ENCODE measurements at places on chromosomes 16 and 17. TPM values are rescaled to one million over a fixed set of nuclear protein-coding genes. Genes with fewer than 3 reads are reported as not detected.

The ZDHHC1 gene
- 2.3 TPM for total RNA-seq

- DNase-seq = no peak
Measured at GRCh38 chr17:55433029-55433628, 11.5 kb upstream of the MMD start.

The MT1H gene
- total RNA-seq = not detected

GRCh38 chr17:5837055-5837491, 233.1 kb upstream of the WSCD1 start:
- DNase-seq = no peak

DNA sequence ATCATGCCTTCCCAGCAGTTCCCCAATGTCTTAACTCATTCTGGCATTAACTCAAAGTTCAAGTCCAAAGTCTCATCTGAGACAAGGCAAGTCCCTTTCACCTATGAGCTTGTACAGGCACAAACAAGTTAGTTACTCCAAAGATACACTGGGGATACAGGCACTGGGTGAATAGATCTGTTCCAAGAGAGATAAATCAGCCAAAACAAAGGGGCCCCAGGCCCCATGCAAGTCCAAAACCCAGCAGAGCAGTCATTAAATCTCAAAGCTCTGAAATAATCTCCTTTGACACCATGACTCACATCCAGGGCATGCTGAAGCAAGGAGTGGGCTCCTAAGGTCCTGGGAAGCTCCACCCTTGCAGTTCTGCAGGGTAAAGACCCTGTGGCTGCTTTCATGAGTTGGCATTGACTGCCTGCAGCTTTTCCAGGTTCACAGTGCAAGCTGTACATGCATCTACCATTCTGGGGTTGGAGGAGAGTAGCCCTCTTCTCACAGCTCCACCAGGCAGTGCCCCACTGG, 332.2 kb upstream of the KIF2B start:
- no peak for DNase-seq

The BORCS6 gene
- 4.8 TPM for total RNA-seq

The EVPLL gene
- total RNA-seq = not detected

DNA sequence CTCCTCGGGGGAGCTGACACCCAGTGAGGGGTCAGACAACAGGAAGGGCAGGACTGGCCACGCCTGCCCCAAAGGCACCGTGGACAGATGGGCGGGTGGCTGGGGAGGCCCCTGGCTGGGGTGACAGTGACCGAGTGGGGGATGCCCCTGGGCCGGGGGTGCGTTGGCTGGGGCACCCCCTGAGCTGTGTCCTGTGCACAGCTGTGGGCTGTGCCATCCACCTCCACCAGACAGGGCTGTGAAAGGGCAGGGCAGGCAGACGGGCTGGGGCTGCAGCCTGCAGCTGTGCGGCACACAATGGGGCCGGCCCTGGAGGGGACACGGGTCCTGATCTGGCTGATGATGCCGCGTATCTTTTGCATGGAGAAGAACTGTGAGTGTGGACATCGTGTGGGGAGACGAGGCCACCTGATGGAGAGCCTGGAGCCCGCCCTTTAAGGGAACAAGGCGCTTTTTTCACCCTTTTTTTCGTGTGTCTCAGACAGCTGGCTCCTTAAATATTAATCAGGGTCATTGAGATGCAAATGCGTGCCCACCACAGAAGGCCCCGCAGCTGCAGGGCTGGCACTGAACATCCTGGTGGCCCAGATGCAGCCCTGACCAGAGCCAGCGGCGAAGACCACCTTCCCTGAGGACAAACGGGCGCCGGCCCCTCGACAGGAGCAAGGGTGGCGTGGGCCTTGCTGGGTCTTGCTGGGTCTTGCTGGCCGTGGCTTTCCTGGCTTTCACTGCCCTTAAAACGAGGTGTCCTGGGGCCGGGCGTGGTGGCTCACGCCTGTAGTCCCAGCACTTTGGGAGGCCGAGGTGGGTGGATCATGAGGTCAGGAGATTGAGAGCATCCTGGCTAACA, 42.4 kb upstream of the GNG13 start:
- DNase-seq = no peak

DNA sequence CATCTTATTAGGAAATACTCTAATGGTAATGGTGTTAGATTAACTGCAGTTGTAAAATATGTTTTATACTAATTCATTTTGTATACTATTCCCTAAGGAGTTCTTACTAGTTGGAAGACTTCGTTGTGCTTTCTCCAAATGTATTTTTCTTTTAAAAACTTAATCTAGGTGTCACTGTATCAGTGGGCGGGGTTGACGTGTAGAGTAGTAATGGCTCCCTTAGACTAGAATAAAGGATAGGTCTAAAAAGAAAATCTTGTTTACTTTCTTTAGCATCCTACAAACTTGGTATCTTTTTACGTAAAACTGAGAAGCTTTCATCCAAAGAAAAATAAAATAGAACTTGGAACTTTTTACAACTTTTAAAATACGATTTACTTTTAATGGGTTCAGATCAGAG, 55.0 kb upstream of the MRC2 start:
- no peak for DNase-seq

DNA sequence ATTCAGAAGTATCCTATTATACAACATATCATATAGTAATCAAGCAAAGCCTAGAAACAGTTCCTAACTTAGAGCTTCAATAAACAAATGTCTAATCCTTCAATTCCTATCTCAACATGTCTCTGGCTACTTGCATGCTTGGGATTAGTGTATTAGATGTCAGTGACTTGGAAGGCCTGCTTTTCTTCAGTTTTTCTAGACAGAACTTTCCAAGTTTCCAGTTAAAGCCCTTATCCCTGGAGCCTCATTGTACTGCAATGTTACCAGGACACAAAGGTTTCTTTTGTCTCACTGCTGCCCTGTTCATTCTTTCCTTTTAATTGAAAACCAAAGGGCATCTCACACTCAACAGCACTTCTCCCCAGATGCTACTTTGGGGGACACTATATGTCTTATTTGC, 16.5 kb downstream of the PSME3IP1 start:
- no peak for DNase-seq

GRCh38 chr16:80931801-80932707, 74.6 kb downstream of the CMC2 start:
- DNase-seq = peak; percentile 77

GRCh38 chr16:86934581-86935375, 356.4 kb downstream of the FOXL1 start:
- no peak for DNase-seq

The EVI2B gene
- 0.31 TPM for total RNA-seq

GRCh38 chr17:81927152-81927652, 333 bp downstream of the MAFG start:
- no peak for DNase-seq

DNA sequence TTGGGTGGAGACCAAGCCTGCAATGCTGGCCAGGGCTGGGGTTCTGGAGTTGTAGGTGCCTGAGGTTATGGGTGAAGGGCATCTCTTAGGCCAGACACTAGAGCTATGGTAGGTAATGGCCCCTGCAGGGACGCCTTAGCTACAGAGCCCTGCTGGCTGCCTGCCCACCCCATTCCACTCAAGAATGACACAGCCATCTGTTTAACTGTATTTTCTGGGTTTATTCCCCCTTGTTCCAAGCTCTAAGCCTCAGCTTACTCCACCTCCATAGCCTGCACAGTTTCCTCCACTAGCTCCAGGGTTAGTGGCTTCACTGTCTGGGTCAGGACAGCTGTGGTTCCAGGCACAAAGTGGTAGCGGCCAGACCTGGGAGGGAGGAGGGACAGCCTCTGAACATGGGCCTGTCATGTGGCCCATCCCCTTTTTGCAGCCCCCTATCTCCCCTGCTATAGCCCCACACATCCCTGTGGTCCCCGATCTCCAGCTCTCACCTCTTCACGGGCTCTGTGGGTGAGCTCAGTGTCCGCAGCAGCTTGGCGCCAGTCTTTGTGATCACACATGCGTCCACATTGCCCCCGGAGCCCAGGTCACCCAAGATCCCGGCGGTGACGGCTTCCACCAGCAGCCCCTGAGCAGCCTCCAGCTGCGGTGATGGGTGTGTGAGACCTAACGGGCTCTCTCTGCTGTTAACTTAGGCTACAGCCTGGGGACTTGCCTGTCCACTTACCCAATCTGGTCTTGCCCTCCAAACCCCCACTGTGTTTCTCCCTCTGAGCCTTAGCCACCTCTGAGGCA, 2.1 kb downstream of the PSMB10 start:
- no peak for DNase-seq

- no peak for DNase-seq
Measured at GRCh38 chr16:69240331-69240730, 53.4 kb downstream of the SNTB2 start.

DNA sequence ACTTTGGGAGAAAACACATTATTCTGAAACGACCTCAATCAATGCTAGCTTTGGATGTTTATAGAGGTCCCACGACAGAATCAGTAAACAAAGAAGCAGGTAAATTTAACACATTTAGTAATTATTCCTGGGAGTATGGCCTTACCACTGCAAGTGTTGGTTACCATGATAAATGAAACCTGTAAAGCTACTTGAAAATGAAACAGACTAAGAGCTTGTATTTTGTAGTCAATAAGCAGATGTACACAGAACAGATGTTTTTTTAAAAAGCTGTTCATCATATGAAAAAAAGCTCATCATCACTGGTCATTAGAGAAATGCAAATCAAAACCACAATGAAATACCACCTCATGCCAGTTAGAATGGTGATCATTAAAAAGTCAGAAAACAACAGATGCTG, 295.3 kb upstream of the XYLT1 start:
- DNase-seq = no peak

GRCh38 chr17:45844695-45845375, at the start of gene SPPL2C:
TSS of gene SPPL2C (plus strand) at chr17:45844881. CDS start at chr17:45844907, 26 bp downstream.
- no peak for DNase-seq

DNA sequence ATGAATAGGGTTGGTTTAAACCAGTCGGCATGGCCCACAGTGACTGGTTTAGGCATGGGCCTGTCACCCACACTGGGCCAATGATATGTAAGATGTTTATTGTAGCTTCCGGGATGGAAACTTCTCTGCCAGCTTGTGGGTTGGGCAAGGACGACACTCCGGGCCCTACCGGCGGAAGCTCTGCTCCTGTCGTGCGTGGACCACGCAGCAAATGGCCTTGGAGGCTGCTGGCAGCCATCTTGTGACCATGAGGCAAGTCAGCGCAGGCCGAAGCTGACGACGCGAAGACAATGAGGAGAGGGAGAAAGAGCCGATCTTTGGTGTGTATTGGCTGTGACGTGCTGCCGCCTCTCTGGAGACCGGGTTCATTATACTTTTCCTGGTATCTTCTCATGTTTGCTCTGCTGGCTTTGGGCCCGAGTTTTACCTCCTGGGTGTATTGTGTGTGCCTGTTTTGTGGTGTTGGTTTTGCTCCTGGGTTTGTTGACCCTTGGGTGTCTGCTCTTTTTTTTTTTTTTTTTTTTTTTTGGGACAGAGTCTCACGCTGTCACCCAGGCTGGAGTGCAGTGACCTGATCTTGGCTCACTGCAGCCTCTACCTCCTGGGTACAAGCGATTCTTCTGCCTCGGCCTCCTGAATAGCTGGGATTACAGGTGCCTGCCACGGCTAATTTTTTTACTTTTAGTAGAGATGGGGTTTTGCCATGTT, 15.4 kb downstream of the SLC25A10 start:
- no peak for DNase-seq

DNA sequence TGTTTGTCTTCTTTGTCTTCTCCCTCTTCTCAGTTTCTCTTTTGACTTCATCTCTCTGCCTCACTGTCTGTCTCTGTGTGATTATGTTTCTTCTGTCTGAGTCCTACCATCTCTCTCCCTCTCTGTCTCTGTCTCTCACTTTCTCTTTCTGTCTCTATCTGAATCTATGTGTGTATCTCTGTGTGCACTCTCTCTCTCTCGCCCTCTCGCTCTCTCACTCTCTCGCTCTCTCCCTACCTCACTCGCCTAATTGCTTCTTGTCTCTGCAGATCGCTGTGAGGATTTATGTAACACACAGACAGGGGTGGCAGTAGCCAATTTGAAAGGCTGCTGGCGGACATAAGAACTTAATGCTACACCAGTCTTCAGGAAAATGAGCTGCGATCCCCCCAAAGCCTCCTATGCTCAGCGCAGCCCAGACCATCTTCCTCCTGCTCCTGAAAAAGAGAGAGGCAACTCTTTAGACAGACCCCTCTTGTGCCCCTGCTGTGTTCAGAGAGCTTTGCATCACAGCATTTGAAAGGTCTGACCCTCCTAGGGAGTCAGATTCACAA, 140.9 kb downstream of the CCT6B start:
- DNase-seq = no peak

DNA sequence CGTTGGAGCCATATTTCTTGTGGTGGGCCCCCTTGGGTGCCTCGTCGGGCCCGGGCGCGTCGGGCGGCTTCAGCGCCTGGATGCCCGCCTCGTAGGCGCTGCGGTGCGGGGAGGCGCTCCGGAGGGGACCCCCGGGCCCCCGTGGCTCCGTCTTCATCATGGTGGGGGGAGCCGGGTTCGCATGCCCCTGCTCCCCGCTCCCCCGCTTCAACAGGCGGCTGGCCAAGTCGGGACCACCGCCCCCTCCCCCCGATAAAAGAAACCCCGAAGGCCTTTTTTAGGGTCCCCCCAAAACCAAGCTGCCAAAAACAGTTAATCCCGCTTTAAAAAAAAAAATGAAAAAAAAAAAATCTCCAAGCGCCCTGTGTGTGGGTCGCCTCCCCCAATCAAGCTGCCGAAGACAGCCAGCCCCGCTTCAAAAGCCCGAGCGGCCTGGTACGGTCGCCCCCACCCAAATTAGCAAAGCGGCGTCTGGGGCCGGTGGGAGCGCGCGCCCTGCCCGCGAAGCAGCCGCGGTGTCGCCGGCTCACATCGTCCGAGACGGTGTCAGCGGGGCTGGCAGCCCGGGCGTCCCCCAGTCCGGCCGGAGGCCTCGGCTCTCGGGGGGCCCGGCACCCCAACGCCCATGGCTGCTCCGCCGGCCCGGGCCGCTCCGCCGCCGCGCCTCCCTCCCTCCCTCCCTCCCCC, at the start of gene PPP1R9B:
TSS of gene PPP1R9B (minus strand) at position 324 of the 687 bp plus-strand sequence. CDS start at position 160, 164 bp downstream.
- no peak for DNase-seq

Data from occipital lobe (tissue), 3 donors.